Camera-type eye (tissue), 1 donor: ENCODE measurements at places on chromosomes 3 and 15. TPM values are rescaled to one million over a fixed set of nuclear protein-coding genes. Genes with fewer than 3 reads are reported as not detected.

The LEKR1 gene
- 4.5 TPM for total RNA-seq

The THRB gene
- 41.6 TPM for total RNA-seq

The OR5K2 gene
- total RNA-seq: not detected

The HCLS1 gene
- total RNA-seq: 7.0 TPM

The CFAP20DC gene
- total RNA-seq: 9.5 TPM

The GOLGA8S gene
- total RNA-seq: 0.82 TPM

The GPR62 gene
- total RNA-seq: 0.27 TPM

The GATM gene
- total RNA-seq: 49.4 TPM

The MYH15 gene
- 58.3 TPM for total RNA-seq

The FAM227B gene
- 9.1 TPM for total RNA-seq

The ZNF717 gene
- 30.1 TPM for total RNA-seq

The GLDN gene
- total RNA-seq: 5.1 TPM

The WDR53 gene
- total RNA-seq: 10.4 TPM

The SMCO1 gene
- 0.38 TPM for total RNA-seq

The HTR3E gene
- not detected for total RNA-seq

The CHAC1 gene
- 2.5 TPM for total RNA-seq

The GTF2A2 gene
- 28.6 TPM for total RNA-seq

The MEGF11 gene
- 17.7 TPM for total RNA-seq

The LNP1 gene
- total RNA-seq: 13.2 TPM

The PLSCR2 gene
- total RNA-seq: not detected

The NRG4 gene
- total RNA-seq: 2.3 TPM

The SEMA3G gene
- total RNA-seq: 9.6 TPM

The TMC3 gene
- total RNA-seq: 0.22 TPM

The BHLHE40 gene
- 79.9 TPM for total RNA-seq

The GUCA1C gene
- 14.0 TPM for total RNA-seq

The FHIT gene
- 6.8 TPM for total RNA-seq

The GOLGA6L7 gene
- not detected for total RNA-seq

The GRAMD1C gene
- total RNA-seq: 37.1 TPM

The MAGI1 gene
- total RNA-seq: 110 TPM

The LTK gene
- 2.3 TPM for total RNA-seq

The FSIP1 gene
- 4.3 TPM for total RNA-seq

The VGLL4 gene
- total RNA-seq: 114 TPM

The IL20RB gene
- 0.38 TPM for total RNA-seq

The CCR3 gene
- total RNA-seq: not detected

The CPLX3 gene
- total RNA-seq: 42.8 TPM

The HRH1 gene
- 7.6 TPM for total RNA-seq

The PSTPIP1 gene
- total RNA-seq: 3.4 TPM

The XYLB gene
- total RNA-seq: 9.3 TPM

The VIPR1 gene
- 3.7 TPM for total RNA-seq

The SLC51A gene
- 0.77 TPM for total RNA-seq

The NR2E3 gene
- 218 TPM for total RNA-seq

The ECE2 gene
- total RNA-seq: 2.0 TPM

The HHLA2 gene
- not detected for total RNA-seq

The B3GALNT1 gene
- 67.7 TPM for total RNA-seq

The TRH gene
- total RNA-seq: 14.0 TPM

The FAM98B gene
- total RNA-seq: 39.6 TPM

The TGM5 gene
- total RNA-seq: 0.38 TPM

The UPK1B gene
- 10.1 TPM for total RNA-seq

The FBXO40 gene
- 0.22 TPM for total RNA-seq

The CACNA2D2 gene
- 17.4 TPM for total RNA-seq

The OR4F6 gene
- total RNA-seq: not detected

The EMC7 gene
- total RNA-seq: 24.5 TPM

The CLRN1 gene
- total RNA-seq: 12.0 TPM

The ABHD17C gene
- 9.6 TPM for total RNA-seq

The ABHD2 gene
- 63.0 TPM for total RNA-seq

The CACNA2D3 gene
- total RNA-seq: 4.9 TPM

The CCDC54 gene
- total RNA-seq: not detected

The UBE2E2 gene
- 81.6 TPM for total RNA-seq
